WTC11 (cell line): ENCODE measurements at places on chromosomes 12 and 14.

GRCh38 chr12:101773650-101774162 lies 34.4 kb upstream of the SYCP3 start:
- DNase-seq, result peak; percentile 56

DNA sequence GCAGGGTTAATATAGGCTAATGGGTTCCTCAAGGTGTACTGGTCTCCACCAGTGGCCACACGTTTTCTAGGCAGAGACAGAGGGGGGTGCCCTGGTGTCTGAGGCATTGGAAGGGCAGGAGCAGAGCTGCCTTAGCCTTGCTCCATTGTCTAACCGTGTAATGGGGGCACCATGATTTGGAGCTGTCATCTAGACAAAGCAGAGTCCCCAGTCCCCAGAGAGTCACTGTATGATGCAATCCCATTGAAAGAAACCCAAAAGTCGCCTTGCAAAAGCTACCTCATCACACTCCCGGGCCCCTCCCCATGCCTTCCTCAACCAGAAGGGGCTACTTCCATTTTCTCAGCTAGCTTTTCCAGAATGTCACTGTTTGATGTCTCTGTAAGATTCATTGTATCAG lies 487.1 kb downstream of the AACS start:
- no peak for DNase-seq

DNA sequence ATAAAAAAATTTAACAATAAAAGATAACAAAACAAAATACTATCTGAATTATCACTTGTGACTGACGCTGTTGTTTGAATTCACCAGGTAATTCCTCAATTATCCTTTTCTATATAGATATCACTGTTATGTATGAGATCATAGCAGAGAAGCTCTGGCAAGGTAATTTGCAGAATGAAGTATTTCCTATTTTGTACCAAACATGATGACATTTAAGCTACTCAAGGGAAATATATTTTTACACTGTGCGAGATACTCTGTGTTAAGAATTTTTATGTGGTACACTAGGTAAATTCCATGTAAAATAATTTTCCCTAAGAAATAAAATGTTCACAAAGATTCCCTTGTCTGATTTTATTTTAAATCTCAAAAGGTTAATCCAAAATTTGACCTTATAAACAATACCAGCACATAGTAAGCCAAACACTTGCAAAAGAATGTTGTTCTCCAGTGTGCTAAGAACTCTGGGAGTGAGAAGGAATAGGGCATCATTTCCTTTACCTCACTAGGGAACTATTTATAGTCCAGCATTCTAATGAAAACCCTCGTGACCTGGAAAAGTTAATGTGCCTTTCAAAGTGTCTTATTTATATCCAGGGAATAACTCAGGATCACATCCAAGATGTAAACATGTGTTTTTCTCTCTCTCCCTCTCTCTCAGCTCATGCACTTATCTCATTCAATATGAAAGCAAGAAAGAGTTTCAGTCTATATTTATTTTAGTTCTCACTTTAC lies 115.2 kb upstream of the RAP1B start:
- DNase-seq, result no peak

GRCh38 chr12:89992668-89993451 lies 284.2 kb upstream of the ATP2B1 start:
- no peak for DNase-seq

- DNase-seq, result no peak
Measured at GRCh38 chr12:116293687-116294453, 16.4 kb upstream of the MED13L start.

GRCh38 chr12:96172981-96173380 lies 21.2 kb upstream of the ELK3 start:
- no peak for DNase-seq

- no peak for DNase-seq
Measured at GRCh38 chr12:107271523-107271922, 178.2 kb upstream of the CRY1 start.

GRCh38 chr12:31444736-31445135 lies 118.8 kb upstream of the SINHCAF start:
- no peak for DNase-seq

- DNase-seq, result no peak
Measured at GRCh38 chr12:84542289-84542688, 370.3 kb downstream of the SLC6A15 start.

GRCh38 chr12:22481547-22482104 lies 62.7 kb downstream of the C2CD5 start:
- DNase-seq, result no peak

- no peak for DNase-seq
Measured at GRCh38 chr14:24428628-24429394, 657 bp downstream of the CBLN3 start.

GRCh38 chr12:58413794-58414193 lies 472.4 kb downstream of the ATP23 start:
- no peak for DNase-seq

- DNase-seq, result no peak
Measured at GRCh38 chr12:91185421-91185820, 2.8 kb upstream of the DCN start.

GRCh38 chr14:74937171-74937570 lies 14.1 kb upstream of the RPS6KL1 start:
- DNase-seq, result no peak

- no peak for DNase-seq
Measured at GRCh38 chr14:101286271-101287018, 274.9 kb upstream of the DIO3 start.

GRCh38 chr12:101876322-101876860 lies 989 bp upstream of the DRAM1 start:
- no peak for DNase-seq

DNA sequence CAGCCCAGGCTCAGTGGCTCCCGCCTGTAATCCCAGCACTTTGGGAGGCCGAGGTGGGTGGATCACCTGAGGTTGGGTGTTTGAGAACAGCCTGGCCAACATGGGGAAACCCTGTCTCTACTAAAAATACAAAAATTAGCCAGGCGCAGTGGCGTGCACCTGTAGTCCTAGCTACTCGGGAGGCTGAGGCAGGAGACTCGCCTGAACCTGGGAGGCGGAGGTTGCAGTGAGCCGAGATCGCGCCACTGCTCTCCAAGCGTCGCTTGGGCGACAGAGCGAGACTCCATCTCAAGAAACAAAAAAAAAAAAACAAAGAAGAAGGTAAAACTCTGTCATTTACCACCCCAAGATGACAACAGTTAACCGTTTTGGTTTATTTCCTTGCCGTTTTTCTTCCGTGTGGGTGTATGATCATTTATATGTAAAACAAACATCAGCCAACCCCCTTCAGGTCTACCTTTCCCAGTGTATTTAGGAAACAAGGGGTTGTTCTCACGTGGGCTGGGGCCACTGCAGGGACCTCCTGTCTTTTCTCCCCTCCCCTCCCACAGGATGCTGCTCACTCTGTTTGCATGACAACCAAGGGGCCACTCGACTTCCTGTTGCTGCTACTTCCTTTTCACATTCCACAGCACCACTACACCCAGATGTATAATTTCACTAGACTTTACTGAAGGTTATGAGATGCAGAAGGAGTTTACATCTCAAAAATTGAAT lies 13.6 kb downstream of the TTC9 start:
- DNase-seq, result peak; percentile 59

DNA sequence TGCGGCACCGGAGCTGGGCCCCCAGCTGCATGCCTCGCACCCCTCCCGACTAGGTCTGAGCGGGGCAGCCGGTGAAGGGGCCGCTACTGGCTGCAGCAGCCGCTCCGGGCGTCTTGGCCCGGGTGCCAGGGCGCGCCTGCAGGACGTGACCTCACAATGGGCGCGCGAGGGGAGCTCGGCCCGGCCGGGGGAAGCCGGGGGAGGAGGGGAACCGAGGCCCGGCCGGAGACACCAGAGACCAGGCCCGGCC lies 353 bp downstream of the BAG5 start:
- DNase-seq, result no peak

DNA sequence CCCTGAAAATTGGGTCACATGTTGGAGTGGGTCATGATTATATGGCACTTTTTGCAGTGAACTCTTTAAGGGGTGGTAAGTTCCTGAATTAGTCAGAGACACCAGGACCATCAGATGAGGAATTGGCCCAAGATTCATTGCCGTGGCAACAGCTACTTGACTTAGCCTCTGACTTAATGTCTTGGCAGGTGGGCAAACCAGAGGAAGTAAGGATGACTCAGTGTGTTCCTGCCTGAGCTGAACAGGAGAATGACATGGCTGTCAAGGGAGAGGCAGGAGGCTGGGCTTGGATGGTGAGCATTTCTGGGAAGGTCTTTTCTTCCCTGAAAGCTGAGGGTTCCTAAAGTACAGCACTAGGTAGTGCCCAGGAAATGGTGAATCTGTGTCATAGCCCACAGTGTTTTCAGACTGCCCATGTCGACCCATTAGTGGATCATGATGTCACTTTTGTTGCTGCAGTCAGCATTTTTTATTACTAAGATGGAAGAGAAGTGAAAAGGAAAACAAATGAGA lies 170.1 kb upstream of the PWP1 start:
- no peak for DNase-seq

DNA sequence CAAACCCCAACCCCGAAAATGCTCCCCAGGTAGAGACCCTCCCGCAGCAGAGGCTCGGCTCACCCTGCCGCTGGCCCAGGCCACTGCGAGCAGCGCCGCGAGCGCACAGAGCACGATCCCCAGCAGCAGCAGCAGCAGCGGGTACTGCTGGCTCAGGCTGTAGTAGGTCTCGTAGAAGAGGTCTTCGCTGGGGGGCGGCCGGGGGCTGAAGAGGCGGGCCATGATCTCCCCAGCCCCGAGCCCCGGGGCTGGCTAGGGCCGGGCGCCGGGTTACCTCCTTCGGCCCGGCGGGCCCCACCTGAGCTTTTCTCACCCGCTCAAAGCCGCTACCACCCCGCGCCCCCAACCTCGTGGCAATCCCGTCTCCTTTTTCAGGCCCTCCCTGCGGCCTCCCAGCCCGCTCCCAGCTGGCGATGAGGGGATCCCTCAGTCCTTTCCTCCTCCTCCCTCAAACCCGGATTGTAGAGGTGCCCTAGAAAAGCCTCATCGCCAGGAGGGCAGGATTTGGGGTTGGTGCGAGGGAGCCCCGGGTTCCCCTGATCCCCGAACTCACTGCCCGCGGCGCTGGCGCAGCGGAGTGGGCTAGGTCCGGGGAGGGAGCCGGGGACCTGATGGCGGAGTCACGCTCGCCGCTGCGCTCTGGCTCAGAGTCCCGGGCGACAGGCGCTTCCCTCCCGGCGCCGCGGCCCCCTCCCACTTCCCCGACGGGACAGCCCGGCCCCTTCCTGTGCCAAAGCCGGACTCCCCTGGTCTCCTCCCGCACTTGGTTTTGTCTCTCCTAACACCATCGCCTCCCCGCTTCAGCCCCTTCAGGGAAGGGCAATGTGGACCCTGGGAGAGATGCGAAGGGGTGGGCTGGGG lies at the start of gene ADCY4:
TSS of gene ADCY4 (minus strand) at position 641 of the 861 bp plus-strand sequence. CDS start at position 222, 419 bp downstream.
- peak; percentile 41 for DNase-seq

GRCh38 chr12:89162589-89163261 lies 189.6 kb downstream of the DUSP6 start:
- no peak for DNase-seq

- no peak for DNase-seq
Measured at GRCh38 chr12:103272949-103273348, 222.8 kb downstream of the C12orf42 start.

DNA sequence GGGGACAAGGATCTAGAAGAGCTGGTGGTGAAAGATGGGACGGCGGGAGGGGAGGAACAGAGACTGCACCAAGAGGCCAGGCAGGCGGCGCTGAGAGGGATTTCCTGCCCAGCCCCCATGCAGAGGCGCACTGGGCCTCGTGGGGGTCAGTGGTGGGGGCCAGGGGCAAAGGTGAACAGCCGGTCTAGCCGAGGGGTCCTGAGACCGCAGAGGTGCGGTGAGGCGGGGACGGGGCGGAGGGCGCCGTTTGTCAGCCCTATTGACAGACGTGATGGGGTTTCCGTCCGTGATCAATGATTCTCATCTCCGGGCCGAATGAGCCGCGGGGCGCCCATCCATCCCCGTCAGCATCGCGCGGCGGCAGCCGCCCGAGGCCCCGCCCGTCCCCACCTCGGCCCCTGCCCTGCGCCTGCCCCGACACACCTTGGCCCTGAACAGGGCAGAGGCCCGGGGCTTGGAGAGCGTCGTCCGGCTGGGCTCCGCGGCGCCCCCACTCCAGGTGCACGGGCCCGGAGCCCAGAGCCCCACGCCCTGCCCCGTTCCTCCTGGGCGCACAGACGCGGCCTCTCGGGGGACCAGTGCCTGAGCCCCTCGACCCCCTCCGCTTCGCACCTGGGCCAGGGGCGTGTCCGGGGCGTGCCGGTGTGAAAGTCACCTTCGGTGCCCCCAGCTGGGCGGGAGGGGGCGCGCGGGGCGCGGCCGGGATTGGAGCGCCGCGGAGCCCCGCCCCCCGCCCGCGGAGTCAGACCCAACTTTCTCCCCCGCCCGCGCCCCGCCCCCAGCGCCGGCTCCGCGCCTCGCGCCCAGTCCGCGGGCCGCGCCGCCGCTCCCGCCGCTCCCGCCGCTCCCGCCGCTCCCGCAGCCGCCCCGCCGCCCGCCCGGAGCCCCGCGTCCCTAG lies at the start of gene NXPH4:
TSS of gene NXPH4 (plus strand) at position 781 of the 898 bp plus-strand sequence. CDS start 176 bp downstream, outside the sequence.
- peak; percentile 86 for DNase-seq

DNA sequence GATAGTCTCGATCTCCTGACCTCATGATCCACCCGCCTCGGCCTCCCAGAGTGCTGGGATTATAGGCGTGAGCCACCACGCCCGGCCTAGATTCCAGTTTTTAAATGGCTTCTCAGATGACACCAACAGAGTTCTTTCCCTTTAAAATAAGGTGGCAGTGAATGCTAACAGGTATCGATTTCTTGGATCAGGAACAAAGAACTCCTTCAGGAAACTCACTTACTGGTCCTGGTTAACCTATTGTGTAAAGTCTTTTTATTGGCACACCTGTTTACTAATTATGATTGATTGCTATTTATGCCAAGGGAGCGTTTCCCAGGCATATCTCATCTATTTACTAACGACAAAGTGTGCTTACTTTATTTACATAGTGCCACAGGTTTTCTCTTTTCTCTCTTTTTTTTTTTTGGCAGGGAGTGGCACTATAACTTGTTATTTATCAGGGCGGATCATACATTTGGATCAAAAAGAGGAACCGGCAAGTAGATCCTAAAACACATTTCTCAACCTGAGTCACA lies 89.7 kb downstream of the GLT1D1 start:
- DNase-seq, result no peak
